ENCODE measurements at places on chromosomes 5 and 9. TPM values are rescaled to one million over a fixed set of nuclear protein-coding genes. Genes with fewer than 3 reads are reported as not detected.

GRCh38 chr5:172622091-172623046, 18.7 kb upstream of the NEURL1B start:
- no peak for DNase-seq

GRCh38 chr5:170819824-170820223, 36.3 kb downstream of the GABRP start:
- DNase-seq, result no peak

- no peak for DNase-seq
Measured at GRCh38 chr9:131400627-131401026, 6.7 kb downstream of the PRRC2B start.

- DNase-seq, result no peak
Measured at GRCh38 chr9:131046093-131046380, 37.1 kb downstream of the LAMC3 start.

GRCh38 chr5:150789943-150790611, 11.5 kb downstream of the SMIM3 start:
- DNase-seq, result no peak

- DNase-seq, result no peak
Measured at GRCh38 chr9:21473236-21473635, 8.9 kb downstream of the IFNE start.

DNA sequence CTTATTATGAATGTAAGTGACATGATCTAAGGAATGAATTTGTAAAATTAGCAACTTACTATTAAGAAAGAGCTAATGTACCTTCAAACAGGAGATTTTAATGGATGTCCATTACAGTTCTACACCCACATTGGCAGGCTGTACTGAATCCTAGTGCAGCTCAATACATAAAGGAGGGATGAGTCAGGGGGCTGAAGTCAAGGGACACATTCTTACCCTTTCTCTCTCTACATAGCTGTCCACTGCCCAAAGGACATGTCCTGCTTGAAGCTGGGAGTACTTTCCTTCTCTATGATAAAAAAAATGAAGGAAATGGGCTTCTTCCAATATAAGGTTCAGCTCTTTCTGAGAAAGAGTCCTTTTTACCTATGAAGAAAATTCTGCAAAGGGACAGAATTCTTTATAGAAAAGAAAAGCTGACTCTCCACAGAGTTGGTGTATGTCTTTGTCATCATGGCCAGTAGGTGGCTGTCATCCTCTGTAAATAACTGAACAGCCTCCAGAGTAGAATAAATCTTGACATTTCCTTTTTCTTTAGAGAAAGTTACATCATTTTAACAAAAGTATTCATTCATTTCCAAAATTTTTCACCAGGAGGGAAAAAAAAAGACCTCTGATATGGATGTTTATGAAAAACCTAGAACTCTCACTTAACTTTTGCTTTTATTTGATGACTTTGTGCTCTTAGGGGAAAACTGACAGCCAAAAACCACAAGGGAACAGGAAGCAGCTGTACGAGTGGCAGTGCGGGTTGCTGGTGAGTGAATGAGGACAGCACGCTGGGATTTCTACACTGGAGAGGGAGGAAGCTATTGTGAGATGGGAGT, 13.1 kb upstream of the IFNA14 start:
- no peak for DNase-seq

- no peak for DNase-seq
Measured at GRCh38 chr5:45694255-45694814, 1.8 kb downstream of the HCN1 start.

DNA sequence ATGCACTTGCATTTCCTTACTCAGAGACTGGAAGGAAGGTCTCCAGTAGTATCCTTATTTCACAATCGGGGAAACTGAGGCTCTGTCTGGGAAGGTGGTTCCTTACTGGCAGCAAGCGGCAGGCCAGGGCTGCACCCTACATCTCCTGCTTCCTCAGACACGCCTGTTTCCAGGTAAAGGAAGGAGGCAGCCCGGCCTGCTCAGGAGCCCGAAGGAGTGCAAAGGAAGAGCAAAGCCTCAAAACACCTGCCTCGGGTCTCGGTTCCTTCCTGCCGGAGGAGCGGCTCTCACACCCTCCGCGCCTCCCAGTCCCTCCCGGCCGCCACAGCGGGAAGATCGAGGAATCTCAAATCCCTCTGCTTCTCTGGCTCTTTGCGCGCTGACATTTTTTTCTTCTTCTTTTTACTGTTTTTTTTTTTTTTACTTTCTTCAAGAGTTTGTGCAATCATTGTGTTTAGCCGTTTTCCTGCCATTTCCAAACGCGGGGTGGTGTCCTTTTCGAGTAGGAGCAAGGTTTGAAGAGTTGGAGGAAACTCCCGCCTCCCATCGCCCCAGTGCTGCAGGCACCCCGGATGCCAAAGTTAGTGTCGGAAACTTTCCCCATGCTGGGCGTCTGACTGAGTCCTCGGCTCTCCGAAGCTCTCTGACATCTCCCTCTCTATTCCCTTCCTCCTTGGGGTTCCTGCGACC, 1.0 kb downstream of the GGTA1 start:
- no peak for DNase-seq

GRCh38 chr5:53262348-53262970, 152.9 kb upstream of the MOCS2 start:
- DNase-seq, result no peak

- DNase-seq, result no peak
Measured at GRCh38 chr9:128428644-128429512, 8.2 kb downstream of the CERCAM start.

DNA sequence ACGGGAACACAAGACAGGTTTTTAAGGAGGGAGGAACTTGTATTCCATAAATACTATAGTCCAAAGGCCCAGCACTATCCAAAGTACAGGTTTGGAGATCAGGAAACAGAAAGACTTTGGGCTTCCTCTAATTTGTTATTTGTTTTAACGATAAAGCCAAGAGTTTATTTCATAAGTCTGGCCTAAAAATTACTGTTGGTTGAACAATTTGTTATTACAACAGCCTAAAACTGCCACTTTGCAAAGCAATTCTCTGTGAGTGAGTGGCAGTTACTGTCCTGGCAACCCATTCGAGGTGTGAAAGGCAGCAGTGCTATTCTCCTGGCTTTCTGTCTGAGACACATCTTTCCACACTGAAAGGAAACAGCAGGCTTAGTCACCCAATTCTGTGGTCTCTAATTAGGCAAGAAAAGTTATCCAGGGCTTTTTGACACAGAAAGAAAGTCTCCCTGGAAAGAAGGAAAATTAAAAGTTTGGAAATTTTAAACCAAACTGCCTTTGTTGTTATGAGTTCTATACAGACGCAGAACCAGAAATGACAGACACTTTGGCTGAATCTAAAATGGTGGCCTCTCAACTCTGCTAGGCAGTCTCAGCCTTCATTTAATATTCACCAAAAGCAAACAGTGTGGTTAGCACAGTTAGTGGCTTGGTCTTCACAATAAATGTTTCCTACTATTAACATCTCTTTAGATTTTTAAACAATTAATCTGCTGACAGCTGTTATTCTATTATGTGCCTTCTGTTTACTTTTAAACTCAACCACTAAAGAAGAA, 33.9 kb downstream of the PSMB7 start:
- no peak for DNase-seq

DNA sequence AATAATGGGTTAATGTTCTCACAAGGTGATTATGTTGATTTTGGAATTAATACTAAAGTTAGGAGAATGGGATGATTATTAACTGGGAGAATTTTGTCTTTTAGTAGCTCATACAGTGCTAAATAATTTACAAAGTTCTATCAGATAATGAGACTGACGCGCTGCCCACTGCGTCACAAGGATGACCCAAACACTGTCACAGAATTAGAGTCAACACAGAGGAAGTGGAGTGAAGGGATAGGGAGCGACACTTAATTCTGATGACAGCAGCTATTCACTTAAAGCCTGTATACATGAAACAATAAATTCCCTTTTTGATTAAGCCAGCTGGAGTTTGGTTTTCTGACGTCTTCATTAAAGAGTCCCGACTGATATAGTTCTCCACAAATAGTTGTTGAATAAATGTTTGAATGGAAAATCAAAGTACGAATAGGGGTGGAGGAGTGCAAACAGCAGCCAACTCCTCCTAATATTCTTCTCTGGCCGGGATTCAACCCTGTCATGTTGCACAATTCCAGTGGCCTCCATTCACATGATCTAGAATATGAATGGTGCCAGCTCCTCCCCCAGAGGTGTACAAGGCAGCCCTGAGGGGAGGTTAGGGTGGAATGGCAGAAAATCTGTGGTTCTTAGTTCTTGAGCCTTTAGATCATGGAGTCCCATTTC, 140.3 kb downstream of the PCSK1 start:
- DNase-seq, result no peak

DNA sequence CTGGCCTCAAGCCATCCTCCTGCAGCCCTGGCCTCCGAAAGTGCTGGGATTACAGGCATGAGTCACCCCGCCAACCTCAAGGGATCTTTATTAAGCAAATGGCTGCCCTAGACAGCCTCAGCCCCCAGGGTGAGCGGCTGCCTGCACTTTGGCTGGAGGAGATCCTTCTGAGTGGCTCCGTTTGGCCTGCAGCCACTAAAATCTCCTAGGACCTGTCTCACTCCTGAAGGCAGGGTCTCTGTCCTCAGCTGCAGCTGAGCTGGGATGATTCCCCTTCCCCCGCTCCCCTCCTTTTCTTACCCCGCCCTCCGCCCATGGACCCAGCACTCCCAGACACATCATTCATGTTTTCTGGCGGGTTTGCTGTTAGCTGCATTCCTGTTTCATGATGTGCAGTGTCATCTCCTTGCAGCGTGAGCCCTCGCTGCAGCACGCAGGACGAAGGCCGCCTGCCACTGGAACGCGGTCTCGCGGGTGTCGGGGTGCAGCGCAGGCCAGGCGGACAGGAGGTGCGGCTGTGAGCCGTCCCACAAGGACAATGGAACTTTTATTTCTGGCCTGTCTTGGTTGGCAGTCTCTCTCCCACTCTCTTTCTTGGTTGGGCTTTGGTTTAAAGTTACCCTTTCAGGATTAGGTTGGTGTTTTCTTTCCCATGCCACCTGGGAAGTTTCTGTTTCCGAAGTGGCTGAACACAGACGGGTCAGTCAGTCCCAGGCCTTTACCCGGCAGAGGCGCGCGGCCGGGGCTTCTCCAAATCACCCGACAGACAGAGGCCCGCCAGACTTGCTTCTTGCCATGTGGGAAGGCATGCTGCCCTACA, 137.1 kb downstream of the FOXD1 start:
- no peak for DNase-seq

DNA sequence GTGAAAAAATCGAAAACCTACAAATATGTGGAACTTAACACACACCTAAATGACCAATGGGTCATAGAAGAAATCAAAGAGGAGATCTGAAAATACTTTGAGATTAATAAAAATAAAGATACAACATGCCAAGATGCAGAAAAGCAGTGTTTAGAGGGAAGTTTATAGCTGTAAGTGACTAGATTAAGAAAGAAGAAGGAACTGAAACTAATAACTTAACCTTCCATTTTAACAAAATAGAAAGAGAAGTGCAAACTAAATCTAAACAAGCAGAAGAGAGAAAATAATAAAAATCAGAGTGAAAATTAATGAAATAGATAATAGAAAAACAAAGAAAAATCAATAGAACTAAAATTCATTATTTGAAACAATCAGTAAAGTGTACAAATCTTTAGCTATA, 103.0 kb upstream of the MAMDC2 start:
- DNase-seq, result no peak

DNA sequence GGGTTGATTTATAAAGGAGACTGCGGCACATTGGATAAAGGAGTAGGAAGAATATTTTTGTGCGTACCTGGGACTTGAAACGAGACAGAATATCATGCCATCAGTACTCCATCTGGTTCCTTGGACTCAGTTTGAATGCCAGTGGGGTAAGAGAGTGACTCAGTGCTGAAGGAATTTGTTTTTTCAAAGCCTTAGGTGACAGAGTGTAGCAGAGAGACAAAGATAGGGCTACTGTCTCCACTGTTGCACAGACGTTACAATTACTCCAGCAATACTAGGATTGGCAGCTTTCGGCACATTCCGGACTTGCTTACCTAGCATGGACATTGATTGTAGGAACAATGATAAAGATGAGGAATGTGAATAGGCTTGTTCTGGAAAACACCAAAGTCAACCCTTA, 250.7 kb downstream of the KCTD16 start:
- DNase-seq, result no peak

DNA sequence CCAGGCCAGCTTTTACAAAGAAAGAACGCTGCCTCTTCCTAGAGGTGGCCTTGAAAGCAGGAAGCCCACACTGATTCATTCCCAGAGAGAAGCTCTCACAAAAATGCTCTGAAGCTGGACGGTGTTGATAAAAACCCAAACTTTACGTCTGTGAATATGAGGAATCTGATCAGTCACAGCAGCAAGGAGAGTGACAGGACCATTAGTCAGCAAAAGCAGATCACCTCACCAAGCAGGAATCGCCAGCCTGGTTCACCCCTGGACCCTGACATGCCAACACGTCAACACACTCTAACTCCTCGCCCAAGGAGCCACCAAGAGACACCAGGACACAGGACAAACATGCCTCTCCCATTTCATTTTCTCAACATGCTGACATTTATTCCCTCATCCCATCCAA, 70.6 kb upstream of the ZNF622 start:
- no peak for DNase-seq

DNA sequence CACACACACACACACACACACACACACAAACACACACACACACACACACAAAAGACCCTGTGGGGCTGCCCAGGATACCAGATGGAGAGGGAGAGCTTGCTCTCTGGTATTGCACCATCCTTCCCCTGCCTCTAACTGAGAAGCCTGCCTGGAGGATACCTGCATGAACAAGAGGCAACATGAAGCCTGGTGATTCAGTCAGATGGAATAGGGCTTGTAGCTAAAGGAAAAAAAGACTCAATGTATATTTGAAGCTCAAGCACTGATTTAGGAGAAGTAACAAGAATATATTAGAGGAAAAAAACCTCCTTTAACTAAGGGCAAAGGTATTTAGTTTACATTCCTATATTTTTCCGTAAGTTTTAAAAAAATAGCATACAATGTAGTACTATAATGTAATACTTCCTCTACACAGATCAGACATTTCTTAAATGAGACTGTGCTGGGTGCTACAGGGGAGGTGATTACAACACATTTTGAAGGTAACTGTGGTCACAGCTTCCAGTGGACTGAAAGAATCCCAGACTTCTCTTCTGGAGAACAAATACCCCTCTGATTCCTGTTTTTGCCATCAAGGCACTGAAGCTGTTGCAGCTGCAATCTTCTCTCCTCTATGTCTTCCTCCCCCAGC, 169.3 kb downstream of the DCP2 start:
- DNase-seq, result no peak

GRCh38 chr5:137684761-137685160, 51.1 kb downstream of the KLHL3 start:
- DNase-seq, result no peak

The FOXD4L4 gene
- not detected for polyA plus RNA-seq

The TLR4 gene
- 8.1 TPM for polyA plus RNA-seq

The ABO gene
- 3.0 TPM for polyA plus RNA-seq

The C9orf50 gene
- polyA plus RNA-seq, result 0.29 TPM

The DCAF10 gene
- polyA plus RNA-seq, result 31.9 TPM

The CD274 gene
- 0.67 TPM for polyA plus RNA-seq

The CSF2 gene
- polyA plus RNA-seq, result not detected

The ZNF169 gene
- 4.9 TPM for polyA plus RNA-seq

The FOXD1 gene
- polyA plus RNA-seq, result 18.0 TPM

The TTC23L gene
- polyA plus RNA-seq, result 2.7 TPM

The SPINK1 gene
- 27.7 TPM for polyA plus RNA-seq

The LCN2 gene
- polyA plus RNA-seq, result not detected

The FAM169A gene
- polyA plus RNA-seq, result 20.0 TPM

The GGTA1 gene
- 5.7 TPM for polyA plus RNA-seq
